Activated T-cell treated with anti-CD3 and anti-CD28 coated beads, Interleukin-2, amount 50 U/mL, for 4 hours (primary cell): ENCODE measurements at places on chromosomes 4 and X. TPM values are rescaled to one million over a fixed set of nuclear protein-coding genes. Genes with fewer than 3 reads are reported as not detected.

Gene BTK
- 2.3 TPM for total RNA-seq

Gene NPFFR2
- not detected for total RNA-seq

- DNase-seq = peak; percentile 9
Measured at GRCh38 chrX:9644335-9644734, 121.3 kb downstream of the GPR143 start.

DNA sequence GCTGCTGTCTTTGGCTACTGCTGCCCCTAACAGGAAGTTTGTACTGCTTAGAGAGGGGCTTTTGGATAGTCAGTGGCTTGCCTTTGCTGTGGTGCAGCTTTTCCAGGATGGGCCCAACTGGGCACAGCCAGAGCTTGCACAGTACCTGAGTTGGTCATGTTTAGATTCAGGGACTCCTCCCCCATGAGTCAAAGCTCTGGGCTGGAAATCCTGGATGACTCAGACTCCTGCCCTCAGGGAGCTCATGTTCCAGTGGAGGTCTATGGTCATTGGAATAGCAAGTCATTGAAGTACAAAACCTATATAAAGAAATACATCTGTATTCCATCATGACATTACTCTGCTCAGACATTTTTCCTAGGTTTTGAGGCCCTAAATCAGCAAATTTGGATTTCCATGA lies 66.7 kb upstream of the PJA1 start:
- no peak for DNase-seq

DNA sequence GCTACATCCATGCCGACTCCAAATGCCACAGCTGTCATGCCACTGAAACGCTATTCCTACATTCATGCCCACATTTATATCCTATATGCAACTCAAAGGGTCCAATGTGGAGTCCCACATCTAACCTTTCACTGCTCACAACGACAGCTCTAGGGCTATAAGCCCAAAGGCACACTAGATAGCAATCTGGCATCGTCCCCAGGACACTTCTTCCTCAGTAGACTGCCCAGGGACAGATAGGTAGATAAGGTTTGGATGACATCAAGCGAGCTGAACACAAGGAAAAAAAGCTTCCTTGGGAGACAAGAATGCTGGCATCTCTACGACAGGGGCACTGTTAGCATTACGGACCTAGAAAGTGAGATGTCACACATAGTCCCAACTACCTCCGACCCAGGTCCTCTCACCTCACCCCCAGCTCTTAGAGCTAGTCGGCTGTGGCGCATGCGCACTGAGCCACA lies 685 bp downstream of the RAB9B start:
- DNase-seq = no peak

- no peak for DNase-seq
Measured at GRCh38 chrX:33416273-33416805, 205.0 kb upstream of the DMD start.

DNA sequence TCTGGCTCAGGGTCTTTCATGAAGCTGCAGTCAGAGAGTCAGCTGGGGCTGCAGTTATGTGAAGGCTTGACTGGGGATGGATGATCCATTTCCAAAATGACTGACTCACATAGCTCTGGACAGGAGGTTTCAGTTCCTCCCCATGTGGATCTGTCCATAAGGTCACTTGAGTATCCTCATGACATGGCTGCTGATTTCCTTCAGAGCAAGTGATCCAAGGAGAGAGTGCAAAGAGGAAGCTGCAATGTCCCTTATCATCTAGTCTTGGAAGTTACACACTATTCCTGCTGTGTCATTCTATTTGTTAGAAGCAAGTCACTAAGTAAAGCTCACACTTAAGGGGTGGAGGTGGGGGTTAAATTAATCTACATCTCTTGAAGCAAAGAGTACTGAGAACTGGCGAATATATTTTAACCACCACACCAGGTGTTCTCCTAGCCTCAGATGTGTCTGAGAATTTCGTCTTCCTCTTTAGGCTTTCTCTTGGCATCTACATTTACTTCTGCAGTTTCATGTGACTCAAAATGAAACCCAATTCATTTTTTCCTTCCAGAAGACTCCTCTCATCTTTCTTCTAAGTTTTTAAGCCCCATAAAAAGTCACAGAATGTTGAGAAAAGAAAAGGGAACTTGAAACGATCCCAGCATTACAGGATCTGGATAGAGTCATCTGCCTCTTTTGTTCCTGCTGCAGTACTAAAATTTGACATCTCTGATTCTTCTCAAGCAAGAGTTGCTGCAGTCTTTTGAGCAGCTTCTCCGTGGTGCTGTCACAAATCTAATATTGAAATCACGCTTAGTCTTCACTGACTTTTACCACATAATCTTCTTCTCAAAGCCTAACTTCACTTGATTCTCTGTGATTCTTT lies 3.8 kb upstream of the GRPR start:
- no peak for DNase-seq

DNA sequence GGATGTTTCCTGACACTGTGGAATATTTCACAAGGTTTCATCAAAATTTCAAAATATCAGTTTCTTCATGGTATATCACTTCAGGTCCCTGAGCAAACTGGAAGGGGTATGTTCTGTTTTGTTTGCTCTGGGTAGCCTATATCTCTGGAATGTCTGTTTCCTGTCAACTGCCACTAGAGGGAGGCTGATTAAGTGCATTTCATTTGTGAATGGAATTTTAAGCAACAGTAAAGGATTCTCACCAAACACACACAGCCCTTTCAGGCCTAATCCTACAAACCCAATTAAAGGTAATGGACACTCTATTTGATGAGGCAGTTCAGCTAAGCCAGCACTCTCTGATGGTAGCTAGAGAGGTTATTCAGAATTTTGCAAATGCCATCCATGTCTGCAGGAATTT lies 307.1 kb downstream of the TEX13A start:
- DNase-seq = no peak

GRCh38 chr4:76993787-76994641 lies 44.5 kb downstream of the SEPTIN11 start:
- peak; percentile 22 for DNase-seq

GRCh38 chr4:186161138-186161537 lies 30.2 kb upstream of the CYP4V2 start:
- DNase-seq = no peak

DNA sequence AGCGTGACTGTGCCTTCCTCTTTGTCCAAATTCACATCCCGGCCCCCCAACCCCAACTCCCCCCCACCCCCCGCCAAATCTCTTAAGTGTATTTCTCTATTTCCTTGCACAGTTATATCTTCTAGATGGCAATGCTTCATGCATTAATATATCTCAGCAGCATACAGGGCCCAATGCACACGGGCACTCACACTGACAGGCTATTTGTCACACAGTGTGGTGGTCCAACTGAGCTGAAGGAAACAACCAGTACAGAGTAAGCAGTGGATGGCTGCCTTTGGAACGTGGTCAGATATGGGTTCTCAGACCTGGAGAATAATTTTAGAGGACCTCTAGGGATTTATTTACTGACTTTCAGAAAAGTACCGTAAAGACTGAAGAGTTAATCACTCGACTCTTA lies 681 bp downstream of the EXOC1 start:
- DNase-seq = no peak

- DNase-seq = no peak
Measured at GRCh38 chrX:137567682-137568232, 1.8 kb downstream of the ZIC3 start.

DNA sequence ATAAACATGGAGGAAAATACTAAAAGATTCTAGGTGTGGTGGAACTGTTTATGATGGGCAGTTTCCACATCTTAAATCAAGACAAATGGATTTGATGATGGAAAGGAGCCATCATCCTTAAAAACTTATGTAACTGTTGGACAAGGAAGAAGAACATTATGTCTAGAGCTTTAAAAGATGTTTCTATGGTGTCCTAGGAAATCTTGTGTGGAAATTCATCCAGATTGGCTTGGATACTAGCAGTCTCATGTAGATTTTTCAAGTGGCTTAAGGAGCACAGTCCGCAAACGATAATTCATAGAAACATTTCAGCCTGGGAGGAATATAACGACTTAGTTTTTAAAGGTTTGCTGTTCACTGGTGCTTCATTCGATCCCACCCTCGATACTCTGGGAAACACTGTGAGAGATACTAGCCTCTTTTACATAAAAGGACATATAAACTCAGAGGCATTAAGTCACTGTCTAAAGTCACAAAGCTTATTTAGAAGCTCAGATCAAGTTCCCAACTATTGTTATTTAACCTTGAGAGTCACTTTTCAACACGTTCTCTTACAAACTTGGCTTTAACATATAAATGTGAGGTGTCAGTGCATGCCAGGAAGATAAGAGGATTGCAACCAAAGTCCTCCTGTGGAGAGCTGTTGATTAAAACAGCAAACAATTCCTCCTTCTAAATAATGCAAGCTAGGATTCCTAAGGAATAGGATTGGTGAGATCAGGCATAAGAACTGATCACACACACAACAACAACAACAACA lies 135.7 kb upstream of the SCML1 start:
- DNase-seq = no peak

- DNase-seq = no peak
Measured at GRCh38 chrX:66672106-66672505, 33.2 kb upstream of the EDA2R start.

- DNase-seq = no peak
Measured at GRCh38 chr4:144701683-144702233, 55.8 kb downstream of the HHIP start.

DNA sequence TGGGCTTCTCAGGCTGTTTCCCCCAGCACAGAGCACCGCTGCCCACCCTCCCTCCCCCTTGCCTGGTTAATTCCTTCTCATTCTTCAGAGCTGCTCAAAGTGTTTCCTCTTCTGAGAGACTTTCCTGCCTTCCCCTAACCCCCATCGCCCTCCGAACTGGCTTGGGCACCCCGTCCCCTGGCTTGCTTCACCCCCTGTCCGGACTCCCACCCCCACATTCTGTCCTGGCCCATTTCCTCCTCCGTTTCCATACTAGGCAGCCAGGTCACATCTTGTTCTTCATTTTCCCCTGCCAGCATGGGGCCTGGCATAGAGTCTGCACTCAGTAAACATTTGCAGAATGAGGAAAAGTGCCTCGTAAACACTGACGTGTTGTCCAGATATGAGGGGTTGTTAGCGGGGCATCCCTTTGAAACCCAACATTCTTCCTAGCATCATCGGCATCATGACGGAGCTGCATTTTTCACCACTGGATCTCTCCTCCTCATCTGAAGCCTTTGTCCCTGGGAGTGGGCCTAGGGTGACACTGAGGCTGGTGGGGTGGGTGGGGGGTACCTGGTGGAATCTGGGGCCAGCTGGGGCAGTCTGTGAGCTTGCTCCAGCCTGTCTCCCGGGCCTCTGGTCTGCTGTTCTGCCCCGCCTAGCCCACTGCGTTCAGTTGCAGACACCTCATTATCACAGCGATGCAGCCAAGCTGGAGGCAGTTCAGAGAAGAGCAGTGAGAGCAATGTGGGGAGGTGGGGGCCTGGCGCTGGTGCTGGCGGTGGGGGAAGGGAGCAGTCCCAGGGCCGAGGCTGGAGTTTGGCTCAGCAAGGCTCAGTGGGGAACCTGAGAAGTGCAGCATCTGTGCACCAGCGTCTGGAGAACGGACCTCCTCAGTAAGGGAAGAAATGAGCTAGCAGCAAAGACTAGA lies 149.4 kb upstream of the PJA1 start:
- no peak for DNase-seq

GRCh38 chrX:19281256-19281655 lies 62.5 kb upstream of the PDHA1 start:
- no peak for DNase-seq

- no peak for DNase-seq
Measured at GRCh38 chr4:79247695-79248394, 78.0 kb downstream of the NAA11 start.

GRCh38 chr4:11729548-11729947 lies 300.9 kb upstream of the HS3ST1 start:
- DNase-seq = no peak

DNA sequence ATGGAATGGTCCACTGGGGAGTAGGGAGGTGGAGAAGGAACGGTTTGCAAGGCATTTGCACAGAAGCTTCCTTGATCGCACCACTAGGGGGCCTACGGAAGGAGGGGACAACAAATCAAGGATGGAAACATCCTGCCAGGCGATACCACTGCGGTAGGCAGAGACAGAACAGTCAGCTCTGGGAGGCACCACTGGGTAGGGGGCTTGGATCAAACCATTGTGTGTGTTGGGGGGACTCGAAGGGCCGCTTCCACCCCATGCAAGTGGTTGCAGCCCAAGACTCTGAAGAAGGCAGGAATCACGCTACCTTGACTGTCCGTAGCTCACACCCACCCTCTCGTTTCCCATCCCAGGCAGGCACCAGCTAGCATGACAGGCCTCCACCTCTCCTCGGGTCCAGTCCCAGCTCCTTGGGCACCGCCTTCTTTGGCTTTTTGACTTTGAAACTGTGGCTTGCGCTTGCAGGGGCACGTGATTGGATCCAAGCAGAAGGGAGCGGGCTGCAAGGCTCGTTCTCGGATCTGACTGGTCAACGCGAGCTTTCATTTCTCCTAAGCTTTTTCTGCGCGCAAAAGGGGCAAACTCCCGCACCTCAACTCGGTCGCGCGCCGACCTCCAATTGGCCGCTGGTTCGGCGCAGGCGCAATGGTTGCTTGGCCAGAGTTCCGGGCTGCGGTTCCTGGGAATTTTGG lies 28.4 kb downstream of the GAGE1 start:
- DNase-seq = peak; percentile 17

- peak; percentile 5 for DNase-seq
Measured at GRCh38 chr4:185396724-185397385, at the start of gene ANKRD37. Gene ANKRD37, plus strand, starts transcription at chr4:185396841. Its CDS starts 83 bp downstream, at chr4:185396924.

- DNase-seq = no peak
Measured at GRCh38 chr4:110247591-110247990, 49.2 kb upstream of the ELOVL6 start.

GRCh38 chr4:37070041-37070440 lies 174.5 kb upstream of the NWD2 start:
- no peak for DNase-seq

- no peak for DNase-seq
Measured at GRCh38 chr4:151721466-151721865, 39.3 kb downstream of the GATB start.

DNA sequence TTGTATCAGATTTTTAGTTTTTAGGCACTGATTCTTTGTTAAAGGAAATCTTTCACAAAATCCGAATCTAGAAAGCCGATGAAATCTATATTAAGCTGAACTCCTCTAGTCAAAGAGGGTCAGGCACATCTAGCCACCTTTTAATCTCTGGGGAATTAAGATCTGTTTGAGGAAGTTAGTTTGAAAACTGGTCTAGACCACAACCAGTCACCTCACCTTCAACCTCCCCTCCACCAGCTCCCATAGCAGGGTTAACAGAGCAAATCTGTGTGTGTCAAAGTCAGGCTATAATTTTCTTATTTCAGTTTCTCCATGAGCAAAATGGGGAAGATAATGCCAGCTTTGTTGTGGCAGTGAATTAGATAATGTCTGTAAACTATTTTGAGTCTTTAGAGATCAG lies 110.0 kb upstream of the IGFBP7 start:
- no peak for DNase-seq

- no peak for DNase-seq
Measured at GRCh38 chrX:14616301-14616700, 87.0 kb downstream of the GLRA2 start.

DNA sequence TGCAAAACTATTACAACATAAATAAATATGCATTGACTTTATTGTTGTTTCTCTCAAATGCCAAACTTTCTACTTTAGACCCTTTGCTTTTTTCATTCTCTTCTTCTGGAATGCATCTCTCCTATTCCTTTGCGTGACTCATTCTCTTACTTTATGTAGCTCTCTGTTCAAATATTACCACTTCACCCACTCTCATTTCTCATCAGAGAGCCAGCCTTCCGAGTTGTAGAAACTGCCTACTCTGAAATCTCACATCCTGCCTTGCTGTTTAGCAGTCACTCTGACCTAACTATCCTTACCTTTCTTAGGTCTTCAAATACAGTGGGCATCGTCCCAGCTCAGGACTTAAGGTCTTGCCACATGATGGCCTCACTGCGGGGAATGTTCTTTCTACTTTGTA lies 143.5 kb downstream of the GALNTL6 start:
- DNase-seq = no peak
